ENCODE measurements at places on chromosomes 16 and 17.

- DNase-seq = no peak
Measured at GRCh38 chr17:67013891-67014290, 30.5 kb upstream of the CACNG1 start.

DNA sequence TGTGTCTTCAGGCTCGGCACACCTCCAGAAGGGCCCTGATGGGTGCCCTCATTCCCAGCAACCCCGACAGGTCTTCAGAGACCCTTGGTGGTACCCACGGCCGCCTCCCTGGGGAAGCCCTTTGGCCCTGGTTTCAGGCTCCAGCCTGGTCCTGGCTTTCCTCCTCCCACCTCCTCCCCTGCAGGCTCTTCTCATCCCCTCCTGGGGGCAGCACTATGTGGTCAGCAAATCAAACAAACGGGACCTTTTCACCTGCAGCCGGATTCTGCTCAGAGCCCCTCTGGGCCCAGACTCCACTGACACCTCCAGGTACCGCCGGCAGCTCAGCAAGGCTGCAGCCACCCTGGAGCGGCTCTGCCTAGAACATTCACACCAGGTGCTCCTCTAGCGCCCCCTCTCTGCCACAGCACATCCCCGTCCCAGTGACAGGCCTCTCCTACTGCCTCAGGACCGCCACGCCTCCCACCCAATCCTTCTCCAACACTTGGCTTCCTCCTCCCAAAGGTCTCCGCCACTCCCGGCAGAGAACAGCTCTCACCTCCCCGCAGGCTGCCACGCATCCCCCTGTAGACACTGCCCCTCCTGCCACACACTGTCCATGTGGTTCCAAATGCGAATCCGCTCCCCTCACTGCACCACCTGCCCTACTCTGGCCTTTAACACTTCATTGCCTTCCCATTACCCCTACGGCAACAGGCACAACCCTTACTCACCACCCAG, 12.0 kb downstream of the CORO7 start:
- no peak for DNase-seq

GRCh38 chr16:1997494-1998359, 8.0 kb downstream of the SYNGR3 start:
- DNase-seq = no peak

- no peak for DNase-seq
Measured at GRCh38 chr16:78770353-78771091, 671.1 kb downstream of the WWOX start.

GRCh38 chr16:16991711-16992110, 479.0 kb downstream of the XYLT1 start:
- DNase-seq = no peak

- DNase-seq = no peak
Measured at GRCh38 chr16:82229800-82230619, 60.0 kb upstream of the MPHOSPH6 start.

GRCh38 chr17:47239619-47239966, 14.0 kb upstream of the ITGB3 start:
- DNase-seq = no peak

- DNase-seq = no peak
Measured at GRCh38 chr17:67392111-67392510, 15.0 kb downstream of the PITPNC1 start.

DNA sequence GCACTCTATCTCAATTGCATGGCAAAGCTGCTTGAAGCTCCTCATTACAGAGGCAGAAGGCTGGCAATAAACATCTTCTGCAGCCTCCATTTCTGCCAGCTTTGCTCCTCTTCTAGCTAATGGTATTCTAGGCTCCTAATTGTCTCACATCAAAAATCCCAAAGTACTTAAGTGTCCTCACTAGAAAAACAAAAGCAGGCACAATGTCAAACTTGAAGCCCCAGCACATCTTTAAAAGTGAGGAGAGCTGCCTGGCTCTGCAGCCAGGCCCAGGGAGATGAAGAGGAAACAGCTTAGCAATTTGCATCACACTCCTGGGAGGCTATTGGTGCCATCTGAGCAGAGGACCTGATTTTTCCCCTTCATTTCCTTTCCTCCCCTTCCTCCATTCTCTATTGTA, 197.1 kb downstream of the KCNJ2 start:
- no peak for DNase-seq

GRCh38 chr16:4265676-4266075, 7.1 kb downstream of the TFAP4 start:
- no peak for DNase-seq

DNA sequence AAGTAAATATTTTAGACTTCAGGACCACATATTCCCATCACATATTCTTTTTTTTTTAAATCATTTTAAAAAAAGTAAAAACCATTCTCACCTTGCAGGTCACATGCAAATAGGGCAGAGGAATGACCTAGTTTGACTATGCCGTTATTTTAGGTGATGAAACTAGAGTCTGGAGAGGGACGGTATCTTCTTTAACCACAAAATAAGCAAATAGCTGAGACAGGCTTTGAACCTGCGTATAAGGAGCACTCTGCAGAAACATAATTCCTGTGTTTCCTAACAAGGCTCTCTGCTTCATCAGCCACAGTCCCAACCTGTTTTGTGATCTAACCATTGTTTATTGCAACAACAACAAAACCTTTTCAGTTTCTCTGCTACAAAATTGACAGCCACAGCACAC, 121.5 kb downstream of the PCTP start:
- DNase-seq = no peak

GRCh38 chr17:63540590-63540989, 9.7 kb upstream of the DCAF7 start:
- DNase-seq = no peak

DNA sequence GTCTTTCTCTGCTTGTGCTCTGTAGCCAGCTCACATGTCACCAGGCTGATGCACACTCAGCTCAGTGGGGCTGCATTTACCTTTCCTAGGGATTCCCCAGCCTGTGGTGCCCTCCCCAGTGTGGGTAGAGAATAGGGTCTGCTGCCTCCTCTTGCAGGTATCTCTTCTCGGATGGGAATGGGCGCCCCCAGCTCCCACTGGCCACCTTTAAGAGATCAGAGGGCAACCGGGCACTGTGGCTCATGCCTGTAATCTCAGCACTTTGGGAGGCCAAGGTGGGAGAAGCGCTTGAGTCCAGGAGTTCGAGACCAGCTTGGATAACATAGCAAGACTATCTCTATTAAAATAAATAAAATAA, 3.3 kb downstream of the XYLT2 start:
- DNase-seq = no peak

GRCh38 chr16:23509782-23510163, 521 bp downstream of the GGA2 start:
- peak; percentile 70 for DNase-seq

DNA sequence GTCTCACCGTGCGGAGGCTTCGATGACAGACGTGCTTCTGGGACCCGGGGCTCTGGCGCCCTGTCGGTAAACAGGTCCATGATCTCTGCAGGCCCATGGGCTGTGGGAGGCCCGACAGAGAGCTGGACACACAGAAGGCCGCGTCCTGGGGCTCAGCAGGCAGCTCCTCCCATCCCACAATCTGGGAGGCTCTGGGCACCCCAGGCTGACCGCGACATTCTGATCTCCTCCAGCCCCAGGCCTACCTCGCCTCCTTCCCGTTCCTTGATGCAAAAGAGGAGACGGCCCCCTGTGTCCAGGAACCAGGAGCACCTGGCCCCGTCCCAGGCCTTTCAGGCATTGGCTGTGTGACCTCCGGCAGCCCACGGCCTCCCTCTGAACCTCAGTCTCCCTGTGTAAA, 23.3 kb downstream of the TRARG1 start:
- no peak for DNase-seq

DNA sequence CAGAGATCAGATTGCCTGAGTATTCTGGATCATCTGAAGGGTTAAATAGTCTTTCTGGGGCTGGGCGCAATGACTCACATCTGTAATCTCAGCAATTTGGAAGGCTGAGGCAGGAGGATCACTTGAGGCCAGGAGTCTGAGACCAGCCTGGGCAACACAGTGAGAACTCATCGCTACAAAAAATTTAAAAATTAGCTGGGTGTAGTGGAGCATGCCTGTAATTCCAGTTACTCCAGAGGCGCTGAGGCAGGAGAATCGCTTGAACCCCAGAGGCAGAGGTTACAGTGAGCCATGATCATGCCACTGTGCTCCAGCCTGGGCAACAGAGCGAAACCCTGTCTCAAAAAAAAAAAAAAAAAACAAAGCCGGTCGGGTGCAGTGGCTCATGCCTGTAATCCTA, 15.7 kb downstream of the MVP start:
- no peak for DNase-seq

- no peak for DNase-seq
Measured at GRCh38 chr17:11121341-11121985, 119.5 kb upstream of the SHISA6 start.

DNA sequence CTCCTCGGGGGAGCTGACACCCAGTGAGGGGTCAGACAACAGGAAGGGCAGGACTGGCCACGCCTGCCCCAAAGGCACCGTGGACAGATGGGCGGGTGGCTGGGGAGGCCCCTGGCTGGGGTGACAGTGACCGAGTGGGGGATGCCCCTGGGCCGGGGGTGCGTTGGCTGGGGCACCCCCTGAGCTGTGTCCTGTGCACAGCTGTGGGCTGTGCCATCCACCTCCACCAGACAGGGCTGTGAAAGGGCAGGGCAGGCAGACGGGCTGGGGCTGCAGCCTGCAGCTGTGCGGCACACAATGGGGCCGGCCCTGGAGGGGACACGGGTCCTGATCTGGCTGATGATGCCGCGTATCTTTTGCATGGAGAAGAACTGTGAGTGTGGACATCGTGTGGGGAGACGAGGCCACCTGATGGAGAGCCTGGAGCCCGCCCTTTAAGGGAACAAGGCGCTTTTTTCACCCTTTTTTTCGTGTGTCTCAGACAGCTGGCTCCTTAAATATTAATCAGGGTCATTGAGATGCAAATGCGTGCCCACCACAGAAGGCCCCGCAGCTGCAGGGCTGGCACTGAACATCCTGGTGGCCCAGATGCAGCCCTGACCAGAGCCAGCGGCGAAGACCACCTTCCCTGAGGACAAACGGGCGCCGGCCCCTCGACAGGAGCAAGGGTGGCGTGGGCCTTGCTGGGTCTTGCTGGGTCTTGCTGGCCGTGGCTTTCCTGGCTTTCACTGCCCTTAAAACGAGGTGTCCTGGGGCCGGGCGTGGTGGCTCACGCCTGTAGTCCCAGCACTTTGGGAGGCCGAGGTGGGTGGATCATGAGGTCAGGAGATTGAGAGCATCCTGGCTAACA, 42.4 kb upstream of the GNG13 start:
- no peak for DNase-seq

DNA sequence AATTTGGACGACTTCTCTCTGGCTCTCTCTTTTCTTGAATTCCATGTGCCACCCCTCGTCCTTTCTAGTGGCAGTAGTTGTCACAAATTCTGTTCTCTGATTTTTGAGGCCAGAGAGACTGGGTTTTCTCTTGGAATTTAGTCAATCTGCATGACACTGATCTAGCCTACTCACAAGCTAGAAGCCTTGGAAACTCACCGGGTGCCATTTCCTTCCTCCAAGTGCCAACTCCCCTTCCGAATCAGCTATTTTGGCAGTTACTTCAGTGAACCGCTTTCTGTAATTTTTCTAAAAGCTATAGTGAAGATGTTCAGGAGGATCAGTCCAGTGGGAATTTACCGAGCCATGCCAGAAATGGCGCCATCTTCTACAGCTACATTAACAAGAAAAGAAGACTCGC, 228.9 kb downstream of the PMP22 start:
- DNase-seq = no peak

- DNase-seq = no peak
Measured at GRCh38 chr16:57720142-57720575, 15.4 kb upstream of the KATNB1 start.

DNA sequence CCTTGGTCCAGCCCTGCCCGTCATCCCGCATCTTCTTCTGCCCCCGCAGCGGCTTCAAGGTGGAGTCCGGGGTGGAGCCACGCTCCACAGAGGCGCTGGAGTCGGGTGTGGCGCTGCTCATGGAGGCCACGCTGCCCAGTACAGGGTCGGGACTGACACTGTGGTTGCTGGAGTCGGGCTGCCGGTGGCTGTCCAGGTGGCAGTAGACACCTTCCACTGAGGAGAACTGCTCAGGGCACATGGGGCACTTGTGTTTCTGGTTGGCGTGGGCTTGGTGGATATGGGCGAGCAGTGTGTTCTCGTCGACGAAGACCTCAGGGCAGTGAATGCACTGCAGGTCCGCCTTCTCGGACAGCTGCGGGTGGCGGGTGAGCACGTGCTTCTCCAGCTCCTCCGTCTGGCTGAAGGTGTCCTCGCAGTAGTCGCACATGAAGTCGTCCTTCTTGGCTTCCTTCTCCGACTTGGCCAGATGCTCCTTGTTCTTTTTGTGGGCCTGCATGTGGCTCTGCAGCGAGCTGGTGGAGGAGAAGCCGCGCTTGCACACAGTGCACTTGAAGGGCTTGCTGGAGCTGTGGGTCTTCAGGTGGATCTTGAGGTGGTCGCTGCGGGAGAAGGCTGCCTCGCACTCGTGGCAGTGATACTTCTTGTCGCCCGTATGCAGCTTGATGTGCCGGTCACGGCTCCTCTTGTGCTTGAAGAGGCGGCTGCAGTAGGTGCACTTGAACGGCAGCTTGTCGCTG, 217.8 kb downstream of the ZNF423 start:
- DNase-seq = no peak

DNA sequence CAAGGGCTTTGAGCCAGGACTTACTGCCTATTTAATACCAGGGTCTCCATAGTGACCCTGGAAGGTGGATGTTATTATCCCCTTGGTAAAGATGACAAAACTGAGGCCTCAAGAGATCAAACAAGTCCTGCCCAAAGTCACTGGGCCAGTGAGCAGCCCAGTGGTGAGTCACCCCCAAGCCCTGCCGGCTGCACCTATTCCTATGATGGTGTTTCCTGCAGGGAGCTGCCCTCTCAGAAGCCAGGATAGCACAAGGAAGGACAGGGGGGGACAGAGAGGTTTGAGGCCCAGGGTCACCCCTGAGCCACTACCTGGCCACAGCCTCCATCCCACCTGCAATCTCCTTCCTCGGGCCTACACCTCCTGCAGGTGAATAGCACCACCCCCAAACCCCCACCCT, 90.9 kb downstream of the SDK2 start:
- no peak for DNase-seq

- no peak for DNase-seq
Measured at GRCh38 chr17:32311028-32311536, 30.9 kb downstream of the C17orf75 start.

GRCh38 chr16:10608687-10609401, 28.4 kb upstream of the EMP2 start:
- DNase-seq = no peak

GRCh38 chr16:68081861-68082628, 3.1 kb upstream of the NFATC3 start:
- no peak for DNase-seq

DNA sequence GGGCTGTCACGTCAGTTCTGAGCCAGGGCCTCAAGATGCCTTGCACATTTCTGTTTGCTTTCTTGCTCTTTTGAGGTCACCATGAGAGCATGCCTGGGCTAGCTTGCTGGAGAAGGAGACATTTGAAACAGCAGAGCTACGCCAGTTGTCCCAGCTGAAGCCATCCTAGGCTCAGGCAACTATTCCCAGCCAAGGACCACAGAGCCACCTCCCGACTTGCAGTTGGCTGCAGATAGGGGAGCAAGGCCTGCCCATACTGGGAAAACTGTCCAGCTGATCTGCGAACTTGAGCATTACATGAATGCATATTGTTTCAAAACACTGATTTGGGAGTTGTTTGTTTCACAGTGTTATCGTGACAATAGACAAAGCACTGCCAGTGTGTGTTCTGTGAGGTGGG, 340.8 kb downstream of the XYLT1 start:
- DNase-seq = no peak

GRCh38 chr17:42010898-42011516, 6.2 kb downstream of the DNAJC7 start:
- DNase-seq = no peak
